ENCODE measurements at places on chromosomes 1 and 21.

GRCh38 chr1:185720633-185721272, 13.4 kb upstream of the HMCN1 start:
- DNase-seq = peak; percentile 51

GRCh38 chr1:186208405-186209129, 166.5 kb downstream of the TPR start:
- no peak for DNase-seq

- DNase-seq = peak; percentile 89
Observed at GRCh38 chr1:111127923-111128643, 11.8 kb downstream of the DRAM2 start.

DNA sequence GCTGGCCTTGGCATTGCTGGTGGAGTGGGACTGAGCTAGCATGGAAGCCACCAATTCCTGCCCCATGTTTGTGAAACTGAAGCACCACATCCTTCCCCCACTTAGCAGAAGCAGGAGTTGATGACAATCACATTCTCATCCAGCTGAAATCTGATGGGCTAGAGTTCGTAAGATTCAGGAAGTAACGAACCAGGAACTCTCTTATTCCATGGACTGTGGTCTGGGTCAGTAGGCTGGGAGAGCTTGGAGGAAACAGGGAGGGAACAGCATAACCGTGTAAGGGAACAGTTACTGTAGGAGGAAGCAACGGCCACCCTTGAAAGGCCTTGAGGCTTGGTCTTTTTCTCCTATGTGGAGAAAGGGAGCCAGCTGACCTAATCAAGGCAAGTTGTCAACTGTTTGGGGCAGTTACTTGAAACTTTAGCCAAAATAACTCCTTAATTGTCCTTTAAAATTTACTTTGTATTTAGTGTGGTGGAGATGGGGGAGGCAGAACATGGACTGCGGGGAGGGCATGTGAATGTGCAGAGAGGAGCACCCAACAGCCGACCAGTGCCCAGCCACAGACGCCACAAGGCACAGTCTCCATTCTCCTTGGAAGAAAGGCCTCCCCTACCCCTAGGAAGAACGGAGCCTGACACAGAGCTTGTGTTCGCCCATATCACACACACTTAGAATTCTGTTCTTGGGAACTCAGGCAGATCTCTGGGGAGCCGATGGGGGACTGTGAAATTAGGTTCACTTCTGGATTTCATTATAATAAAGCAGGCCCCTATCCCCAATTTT, 2.0 kb upstream of the COQ8A start:
- DNase-seq = no peak

GRCh38 chr1:230391776-230392535, 34.2 kb downstream of the PGBD5 start:
- DNase-seq = no peak

DNA sequence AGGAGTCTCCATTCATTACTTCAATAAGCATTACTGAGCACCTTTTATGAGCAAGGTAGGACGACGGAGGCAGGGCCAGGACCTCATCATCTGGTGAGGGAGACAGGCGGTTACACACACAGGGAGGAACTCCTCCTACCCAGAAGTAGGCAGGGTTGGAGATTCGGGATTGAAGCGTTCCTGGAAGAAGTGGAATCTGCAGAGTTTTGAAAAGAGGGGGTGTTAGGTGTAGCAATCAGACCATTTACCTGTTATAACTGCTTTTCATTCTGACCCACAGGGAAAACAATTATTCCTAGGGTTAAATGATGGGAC, 392.4 kb downstream of the DISC1 start:
- DNase-seq = no peak

DNA sequence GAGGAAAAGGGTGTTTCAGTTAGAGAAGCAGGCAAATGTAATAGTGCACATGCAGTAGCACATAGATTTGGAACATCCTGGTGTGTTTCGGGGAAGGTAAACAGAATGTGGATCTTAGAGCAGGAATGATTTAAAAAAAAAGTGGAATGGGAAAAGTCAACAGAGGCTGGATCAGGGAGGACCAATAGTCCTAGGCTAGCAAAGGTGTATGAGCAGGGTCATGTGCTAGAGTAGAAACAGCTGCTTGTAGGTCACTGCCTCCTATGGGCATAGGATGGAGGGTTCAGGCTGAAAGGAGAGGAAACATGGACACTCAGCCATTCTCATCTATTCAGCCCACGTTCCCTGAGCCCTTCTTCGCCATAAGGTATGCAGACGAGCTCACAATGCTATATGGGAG, 3.7 kb upstream of the KPNA6 start:
- no peak for DNase-seq

DNA sequence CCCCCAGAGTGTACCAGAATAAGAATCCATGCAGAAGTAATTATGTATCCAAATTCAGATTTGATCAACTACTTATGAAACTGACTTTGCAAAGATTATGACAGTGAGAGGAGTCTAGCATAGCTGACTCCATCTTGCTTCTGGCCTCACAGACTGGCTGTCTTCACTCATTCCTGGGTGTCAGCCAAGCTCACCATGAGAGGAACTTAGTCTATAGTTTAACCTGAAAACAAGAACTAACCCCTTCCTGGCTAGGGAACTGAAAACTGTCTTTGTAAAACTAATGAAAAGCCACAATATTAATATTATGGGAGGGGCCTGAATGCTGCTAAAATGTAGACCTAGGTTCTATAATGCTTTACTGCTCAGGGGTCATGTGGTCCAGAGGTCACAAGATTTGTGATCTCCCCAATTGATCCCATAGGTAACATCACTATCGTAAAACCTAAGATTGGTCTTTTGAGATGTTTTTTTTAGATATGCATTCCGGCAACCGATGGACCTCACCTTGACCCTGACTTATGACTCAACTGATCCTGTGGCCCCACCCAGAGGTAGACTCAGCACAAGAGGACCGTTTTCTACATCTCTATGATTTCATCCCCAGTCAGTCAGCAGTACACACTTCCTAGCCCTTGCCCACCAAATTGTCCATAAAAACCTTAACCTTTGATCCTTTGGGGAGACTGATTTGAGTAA, 55.2 kb downstream of the ATP1B1 start:
- DNase-seq = peak; percentile 7

- DNase-seq = no peak
Observed at GRCh38 chr1:6005276-6005917, 13.2 kb upstream of the NPHP4 start.

DNA sequence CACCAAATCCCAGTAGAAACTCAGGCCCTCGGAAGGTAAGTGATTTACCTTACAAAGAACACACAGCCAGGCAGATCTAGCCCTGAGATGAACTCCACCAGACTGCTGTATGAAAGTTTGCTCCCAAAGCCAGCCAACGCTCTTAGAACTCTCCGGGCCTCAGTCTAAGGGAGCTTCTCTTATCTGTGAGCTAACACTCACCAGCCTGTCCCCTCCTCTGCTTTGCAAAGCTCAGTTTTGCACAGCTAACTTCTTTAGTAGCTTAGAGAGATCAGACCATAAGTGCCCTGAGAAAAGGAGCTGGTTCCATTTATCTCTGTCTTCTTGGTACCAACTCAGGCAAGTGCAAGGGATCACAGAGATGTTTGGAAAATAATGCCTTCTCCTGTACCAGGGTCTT, 195.8 kb upstream of the JUN start:
- DNase-seq = no peak

DNA sequence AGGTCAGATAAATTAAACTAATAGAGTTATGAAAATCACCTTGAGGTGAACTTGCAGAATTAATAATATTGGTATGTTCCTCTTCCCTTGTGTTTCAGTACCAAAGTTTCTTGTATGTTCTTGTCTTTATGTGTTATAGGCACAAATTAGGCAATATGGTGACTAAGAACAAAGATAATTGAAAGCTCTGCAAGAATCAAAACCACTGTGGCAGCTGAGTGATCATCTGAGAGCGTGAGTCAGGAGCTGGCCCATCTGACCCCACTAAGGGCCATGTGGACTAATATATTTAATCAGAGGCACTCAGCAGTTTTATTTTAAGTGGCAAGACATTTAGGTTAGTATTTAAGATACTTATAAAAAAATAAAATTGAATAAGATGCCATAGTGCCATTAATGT, 12.8 kb upstream of the CASQ2 start:
- no peak for DNase-seq

DNA sequence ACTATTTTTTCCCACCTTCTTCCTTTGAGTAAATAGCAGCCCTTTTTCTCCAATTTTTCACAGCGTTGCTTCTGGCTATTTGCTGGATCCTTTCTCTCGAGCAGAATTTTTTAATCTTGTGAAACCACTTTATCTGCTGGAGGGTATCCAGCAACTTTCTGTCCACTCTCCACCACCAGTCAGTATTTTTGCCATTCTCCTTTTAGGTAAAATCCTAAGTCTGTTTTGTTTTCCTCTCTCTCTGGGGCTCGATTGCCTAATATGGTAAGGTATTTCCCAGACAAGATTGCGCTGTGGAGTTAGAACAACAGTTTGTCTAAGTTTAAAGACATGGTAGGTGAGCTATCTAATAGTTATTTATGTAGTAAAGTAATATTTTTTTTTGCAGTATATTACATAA, 156.9 kb downstream of the PPP1R12B start:
- DNase-seq = no peak

DNA sequence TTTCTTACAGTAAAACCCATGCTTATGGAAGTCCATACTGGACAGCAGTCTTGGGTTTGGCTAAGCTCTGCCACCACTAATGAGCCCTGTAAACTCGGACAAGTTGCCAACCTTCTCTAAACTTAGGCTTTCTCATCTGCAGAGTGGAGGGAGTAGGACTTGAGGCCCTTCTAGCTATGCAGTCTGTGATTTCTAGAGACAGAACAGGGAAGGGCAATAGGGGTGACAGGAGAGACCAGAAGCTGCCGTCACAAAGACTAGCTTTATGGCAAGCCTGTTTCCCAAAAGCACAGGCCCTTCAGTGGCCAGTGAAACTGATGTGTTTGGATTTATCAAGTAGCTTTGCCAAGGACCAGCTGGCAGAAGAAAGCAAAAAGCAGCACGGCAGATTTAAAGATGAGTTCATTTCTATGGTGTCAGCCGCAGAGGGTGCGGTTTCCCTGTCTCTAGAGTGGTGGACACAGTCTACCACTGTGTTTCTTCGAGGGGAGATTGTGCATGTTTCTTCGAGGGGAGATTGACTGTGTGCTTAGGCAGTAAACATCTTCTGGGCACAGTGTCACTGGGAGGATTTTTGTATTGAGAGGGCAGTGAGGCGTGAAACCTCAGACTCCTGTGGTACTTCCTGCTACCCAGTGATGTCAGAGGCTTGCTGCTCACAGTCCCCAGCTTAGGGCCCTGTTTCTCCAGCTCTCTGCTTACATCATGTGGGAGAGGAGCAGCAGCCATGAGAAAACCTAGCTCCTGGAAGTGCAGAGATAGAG, 119.0 kb downstream of the ROR1 start:
- peak; percentile 95 for DNase-seq

DNA sequence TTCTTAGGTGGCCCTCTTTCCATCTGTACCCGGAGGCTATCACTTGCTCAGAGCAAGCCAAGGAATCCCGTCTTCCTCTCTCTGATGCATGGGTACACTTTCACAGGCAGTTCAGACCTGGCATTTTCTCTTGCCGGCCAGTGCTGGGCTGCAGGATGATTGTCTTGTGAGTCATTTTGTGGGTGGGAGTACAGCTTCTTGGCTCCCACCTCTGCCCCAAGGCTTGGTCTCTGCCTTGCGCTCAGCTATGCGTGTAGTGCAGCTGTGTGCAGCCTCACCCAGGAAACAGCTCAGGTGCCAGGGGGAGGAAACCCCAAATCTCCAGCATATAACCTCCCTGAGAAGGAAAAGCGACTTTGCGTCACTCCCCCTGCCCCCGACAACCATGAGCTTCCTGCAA, 3.9 kb upstream of the AJAP1 start:
- DNase-seq = peak; percentile 34
